ENCODE measurements at places on chromosomes 5 and 9.

GRCh38 chr9:108811944-108812343 is 43.8 kb downstream of the ACTL7B start:
- peak; percentile 57 for DNase-seq

DNA sequence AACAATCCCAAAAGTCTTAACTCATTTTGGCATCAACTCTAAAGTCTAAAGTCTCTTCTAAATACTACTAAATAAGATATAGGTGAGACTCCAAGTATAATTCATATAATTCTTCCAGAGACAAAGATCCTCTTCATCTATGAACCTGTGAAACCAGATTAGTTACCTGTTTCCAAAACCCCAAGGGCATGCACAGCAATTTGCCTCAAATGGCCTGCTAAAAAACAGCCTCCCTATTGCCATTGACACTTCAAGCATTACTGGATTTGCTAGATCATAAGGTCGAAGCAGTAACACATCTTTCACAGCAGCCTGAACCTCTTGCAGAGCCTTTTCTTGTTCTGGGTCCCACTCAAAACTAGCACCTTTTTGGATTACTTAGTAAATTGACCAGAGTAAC is 20.3 kb upstream of the GABRG2 start:
- no peak for DNase-seq

GRCh38 chr5:33901156-33901555 is 9.4 kb upstream of the ADAMTS12 start:
- no peak for DNase-seq

DNA sequence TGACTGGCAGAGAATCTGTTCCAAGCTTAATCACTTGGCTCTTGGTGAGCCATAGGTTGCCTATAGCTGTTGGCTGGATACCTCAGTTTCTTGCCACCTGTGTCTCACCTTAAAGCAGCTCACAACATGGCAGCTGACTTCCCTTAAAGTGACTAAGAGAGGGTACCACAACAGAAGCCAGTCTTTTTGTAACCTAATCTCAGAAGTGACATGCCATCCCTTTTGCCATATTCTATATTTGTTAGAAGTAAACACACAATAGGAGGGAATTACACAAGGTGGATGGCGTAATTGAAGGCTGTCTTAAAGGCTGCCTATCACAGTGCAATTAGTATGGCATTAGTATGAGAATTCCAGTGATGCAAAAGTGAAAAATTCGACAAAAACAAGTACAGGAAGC is 28.1 kb downstream of the NIPBL start:
- no peak for DNase-seq

GRCh38 chr5:66247176-66247960 is 103.3 kb downstream of the SREK1 start:
- DNase-seq, result no peak

DNA sequence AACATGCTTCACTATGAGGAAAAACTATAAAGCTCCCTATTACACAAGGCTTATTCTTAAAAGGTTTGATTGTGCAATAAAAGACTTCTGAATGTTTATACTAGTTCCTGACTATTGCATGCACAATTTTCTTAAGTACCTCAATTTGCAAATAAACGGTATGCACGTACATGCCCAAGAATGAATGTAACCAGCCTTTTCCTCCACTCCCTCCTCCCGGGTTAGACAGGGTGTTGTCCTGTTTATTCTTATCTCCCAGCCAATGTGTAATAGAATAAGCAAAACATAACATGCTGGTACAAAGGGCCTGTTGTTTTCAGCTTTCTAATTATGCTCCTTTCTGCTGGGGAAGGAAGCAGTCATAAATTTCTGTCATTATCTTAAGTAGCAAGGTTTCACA is 79.1 kb downstream of the AOPEP start:
- peak; percentile 58 for DNase-seq

- DNase-seq, result no peak
Measured at GRCh38 chr5:178193251-178193809, 6.2 kb upstream of the GMCL2 start.

GRCh38 chr9:76444322-76444929 is 14.6 kb upstream of the GCNT1 start:
- no peak for DNase-seq

- peak; percentile 57 for DNase-seq
Measured at GRCh38 chr5:82862711-82863110, 214.5 kb downstream of the TMEM167A start.

DNA sequence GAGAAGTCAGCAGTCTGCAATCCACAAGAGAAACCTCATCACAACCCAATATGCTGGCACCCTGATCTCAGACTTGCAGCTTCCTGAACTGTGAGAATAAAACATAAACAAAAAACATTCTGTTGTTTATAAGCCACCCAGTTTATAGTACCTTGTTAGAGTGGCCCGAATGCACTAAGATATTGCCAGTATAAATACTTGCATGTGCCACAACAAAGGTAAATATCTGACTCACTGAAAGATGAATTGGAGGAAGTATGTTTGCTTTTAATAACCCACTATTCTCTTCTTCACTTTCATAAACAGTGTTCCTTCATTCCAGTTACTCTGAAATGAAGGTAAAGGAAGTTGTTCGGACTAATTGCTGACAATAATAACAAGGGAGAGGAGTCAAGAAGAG is 1163.4 kb upstream of the CDH6 start:
- peak; percentile 13 for DNase-seq

- DNase-seq, result no peak
Measured at GRCh38 chr5:103511554-103511885, 51.1 kb downstream of the NUDT12 start.

GRCh38 chr9:76302947-76303550 is 91.2 kb downstream of the RFK start:
- DNase-seq, result peak; percentile 5

- no peak for DNase-seq
Measured at GRCh38 chr9:121253821-121254501, 14.0 kb upstream of the GSN start.

- no peak for DNase-seq
Measured at GRCh38 chr5:76165711-76166374, 82.7 kb downstream of the SV2C start.

GRCh38 chr9:21967169-21967568 is 27.0 kb downstream of the CDKN2A start:
- no peak for DNase-seq

DNA sequence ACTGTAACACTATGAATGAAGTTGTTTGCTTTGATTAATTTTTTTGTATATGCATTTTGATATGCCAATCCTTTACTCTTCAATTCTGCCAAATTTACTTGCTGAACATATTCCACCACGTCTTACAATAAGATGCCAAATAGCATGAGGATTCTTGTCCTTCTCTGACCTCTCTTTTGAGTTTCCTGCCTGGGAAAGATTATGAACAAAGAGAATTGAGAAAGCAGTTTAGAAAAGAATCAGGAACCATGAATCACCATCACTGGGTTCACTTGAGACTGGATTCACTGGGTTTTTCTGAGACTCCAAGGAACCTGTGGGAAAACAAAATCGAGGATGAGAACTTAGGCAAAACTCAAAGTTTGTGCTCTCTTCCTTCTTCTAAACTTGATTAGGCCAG is 256.5 kb downstream of the CETN3 start:
- no peak for DNase-seq

DNA sequence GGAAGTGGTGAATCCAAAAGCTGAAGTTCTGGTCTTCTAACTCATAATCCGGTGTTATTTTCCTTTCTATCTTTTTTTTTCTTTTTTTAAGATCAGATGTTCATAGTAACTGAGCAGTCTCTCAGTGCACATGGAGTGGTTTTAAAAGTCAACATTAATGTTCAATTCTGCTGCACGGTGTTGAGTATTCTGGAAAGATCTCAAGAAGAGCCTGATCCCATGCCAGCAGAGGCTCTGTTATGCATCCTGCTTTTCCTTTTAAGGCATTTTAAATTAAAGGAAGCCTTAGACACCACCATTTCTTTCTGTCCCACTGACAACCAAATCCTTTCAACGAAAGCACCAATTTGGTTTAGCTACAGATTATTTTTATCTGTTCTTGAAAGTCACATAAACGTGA is 33.4 kb downstream of the SEMA5A start:
- no peak for DNase-seq

DNA sequence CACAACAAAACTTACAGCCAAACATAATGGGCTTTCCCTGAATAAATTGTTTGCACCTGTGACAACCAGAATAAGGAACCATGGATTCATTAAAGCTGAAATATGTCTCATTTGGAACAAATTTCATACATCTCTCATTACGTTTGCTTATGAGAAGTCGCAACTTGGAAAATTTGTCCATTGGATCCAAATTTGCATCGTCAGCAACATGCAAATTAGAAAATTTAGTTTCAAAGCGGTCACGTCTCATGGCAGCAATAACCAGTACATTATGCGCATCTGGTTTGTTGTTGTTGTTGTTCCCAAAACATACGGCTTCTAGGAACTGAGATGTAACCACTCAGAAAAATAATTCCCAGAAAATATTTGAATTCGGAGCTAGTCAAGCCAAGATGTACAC is 1311.5 kb upstream of the CDH6 start:
- no peak for DNase-seq

GRCh38 chr5:152568016-152568415 is 162.9 kb upstream of the NMUR2 start:
- no peak for DNase-seq

DNA sequence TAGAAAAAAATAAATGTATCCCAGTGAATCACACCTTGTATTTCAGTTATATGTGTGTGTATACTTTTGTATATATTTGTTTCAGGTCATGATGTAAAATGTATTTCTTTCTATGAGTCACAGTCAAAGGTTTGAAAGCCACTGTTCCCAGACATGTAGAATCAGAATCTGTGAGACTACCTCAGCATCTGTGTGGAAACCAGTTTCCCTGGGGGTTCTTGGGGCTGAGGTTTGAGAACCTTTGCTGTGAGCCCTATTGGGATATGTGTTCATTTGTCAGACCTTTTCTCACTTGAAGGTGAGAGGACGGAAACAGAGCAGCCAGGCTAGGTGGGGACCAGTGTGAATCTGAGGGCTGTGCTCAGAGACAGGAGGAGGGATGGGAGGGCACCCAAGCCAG is 78.7 kb upstream of the SAP30L start:
- no peak for DNase-seq

- no peak for DNase-seq
Measured at GRCh38 chr5:68148096-68148495, 67.5 kb upstream of the PIK3R1 start.

DNA sequence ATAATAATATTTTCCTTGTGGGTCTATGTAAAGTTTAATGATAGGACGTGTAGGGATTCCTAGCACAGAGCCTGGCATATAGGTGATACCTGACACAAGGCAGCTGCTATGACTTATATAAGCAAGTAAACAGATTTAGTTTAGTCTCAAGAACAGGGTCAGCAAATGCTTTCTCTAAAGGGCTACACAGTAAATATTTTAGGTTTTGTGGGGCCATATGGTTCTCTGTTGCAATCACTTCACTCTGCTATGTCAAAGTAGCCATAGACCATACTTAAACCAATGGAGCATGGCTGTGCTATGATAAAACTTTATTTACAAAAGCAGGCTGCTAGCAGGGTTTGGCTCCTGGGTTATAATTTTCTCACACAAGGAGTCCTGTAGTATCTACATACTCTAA is 204.8 kb upstream of the KLF4 start:
- no peak for DNase-seq

DNA sequence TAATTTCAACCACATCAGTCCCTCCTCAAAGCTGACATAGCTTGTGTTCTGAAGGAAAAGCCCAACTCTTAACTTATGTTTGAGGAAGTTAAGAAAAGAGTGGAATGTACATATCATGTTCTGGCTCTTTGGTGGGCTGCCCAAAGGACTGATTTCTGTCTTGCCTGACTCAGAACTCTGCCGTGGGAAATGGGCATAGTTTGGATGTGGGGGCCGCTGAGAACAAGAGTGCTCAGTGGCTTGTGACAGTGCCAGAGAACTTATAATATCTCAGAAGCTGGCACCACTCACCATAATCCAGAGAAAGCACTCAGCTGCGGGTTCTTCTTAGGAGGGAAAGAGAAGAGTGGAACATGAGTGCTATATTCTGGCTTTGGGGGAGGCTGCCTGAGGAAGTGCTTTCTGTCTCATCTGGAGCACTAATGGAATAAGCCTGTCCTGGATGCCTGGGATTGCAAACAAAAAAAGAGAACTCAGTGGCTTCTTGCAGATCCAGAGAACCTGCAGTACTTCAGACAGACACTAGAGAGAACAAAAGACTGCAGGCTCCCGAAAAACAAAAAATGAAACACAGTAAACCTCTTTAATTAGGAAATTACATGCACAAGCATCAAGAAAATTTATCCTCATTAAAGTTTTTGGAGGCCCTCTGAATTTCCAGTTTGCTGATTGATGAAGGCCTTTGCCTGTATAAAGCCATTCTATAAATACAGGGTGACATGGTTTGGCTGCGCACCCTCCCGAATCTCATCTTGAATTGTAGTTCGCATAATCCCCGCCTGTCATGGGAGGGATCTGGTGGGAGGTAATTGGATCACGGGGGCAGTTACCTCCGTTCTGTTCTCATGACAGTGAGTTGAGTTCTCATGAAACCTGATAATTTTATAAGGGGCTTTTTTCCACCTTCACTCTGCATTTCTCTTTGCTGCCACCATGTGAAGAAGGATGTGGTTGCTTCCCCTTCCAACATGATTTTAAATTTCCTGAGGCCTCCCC is 207.0 kb downstream of the DMAC1 start:
- no peak for DNase-seq

Data from NCI-H1417 (cell line).